Activated CD4-positive, alpha-beta T cell treated with anti-CD3 and anti-CD28 coated beads, Interleukin-2, amount 50 U/mL, for 24 hours (primary cell): ENCODE measurements at places on chromosomes 1 and 21.

DNA sequence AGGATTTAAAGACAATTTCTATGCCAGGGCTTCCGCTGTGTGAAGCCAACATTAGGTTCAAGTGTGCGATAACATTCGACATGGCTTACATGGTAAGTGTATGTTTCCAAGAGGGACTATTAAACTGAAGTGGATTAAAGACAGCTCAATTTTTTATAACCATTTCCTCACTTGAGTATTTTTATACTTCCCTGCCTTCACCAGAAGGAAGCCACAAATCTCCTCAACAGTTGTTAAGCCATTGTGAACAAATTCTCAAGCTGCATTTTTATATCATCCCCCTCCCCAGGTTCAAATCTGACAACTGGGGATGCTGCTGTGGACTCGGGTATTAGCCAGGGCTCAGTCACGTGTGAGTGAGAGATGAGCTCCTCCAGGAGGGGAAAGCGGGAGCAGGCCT lies 116.3 kb downstream of the RHOU start:
- no peak for DNase-seq

DNA sequence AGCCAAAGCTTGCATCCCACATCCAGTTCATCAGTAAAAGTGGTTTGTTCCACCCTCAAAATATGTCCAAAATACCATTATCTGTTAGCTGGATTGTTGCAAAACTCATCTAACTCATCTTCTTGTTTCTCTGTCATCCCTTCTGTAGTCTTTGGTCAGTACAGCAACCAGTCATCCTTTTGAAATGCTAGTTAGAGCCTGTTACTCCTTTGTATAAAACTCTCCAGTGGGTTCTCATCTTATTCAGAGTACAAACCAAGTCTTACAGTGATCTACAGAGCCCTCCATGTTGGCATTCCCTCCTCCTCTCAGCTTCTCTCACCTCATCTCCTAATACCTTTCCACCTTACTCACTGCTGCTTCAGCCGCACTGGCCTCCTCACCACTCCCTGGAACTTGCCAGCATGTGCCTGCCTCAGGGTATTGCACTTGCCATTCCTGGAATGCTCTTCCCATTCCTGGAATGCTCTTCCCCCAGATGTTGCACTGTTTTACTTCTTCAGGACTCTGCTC lies 70.6 kb downstream of the LAMC1 start:
- DNase-seq = no peak

DNA sequence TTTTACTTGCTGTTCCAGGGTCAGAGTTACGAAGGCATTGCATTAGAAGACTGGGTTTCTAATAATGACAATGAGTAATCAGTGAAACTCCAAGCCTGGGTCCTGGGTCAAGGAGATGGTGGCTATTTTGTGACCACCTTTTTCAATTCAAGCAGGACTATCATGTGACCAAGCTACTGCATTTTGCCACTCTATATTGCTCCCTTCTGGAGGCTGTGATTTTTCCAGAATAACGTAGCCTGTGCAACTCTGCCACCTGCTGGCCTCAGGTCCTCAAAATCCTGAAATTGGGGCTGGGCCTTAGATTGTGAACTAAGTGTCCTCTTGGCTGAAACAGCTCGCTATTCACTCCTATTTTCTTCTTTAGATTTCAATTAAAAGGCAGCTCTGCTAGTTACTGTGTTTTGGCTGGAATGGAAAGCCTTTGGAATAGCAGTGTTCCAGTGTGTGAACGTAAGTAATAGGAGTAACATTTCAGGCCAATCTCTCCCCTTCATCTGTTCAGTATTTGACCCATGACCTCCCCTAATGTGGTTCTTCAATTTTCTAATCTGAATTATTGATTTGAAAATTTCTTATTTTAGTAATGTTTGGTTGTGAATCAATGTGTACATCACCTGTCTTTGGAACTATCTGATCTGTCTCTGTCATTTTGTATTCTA lies 52.9 kb upstream of the CD46 start:
- DNase-seq = no peak

DNA sequence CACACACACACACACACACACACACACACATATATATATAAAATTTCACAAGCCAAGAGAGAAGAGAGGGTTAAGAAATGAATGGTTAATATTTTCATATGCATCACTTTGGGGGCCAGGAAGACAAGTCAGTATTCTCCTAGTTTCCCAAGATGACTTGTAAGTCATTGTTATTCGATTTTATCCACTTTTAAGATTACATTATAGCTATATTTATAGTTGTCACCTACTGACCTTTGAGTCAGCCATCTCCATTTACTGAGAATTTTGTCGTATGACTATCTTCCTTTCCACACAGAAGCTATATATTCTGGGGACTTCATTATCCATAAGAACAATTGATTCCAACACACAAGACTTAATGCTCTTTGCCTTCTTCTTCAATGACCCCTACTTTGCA lies 8.9 kb downstream of the LYST start:
- no peak for DNase-seq

DNA sequence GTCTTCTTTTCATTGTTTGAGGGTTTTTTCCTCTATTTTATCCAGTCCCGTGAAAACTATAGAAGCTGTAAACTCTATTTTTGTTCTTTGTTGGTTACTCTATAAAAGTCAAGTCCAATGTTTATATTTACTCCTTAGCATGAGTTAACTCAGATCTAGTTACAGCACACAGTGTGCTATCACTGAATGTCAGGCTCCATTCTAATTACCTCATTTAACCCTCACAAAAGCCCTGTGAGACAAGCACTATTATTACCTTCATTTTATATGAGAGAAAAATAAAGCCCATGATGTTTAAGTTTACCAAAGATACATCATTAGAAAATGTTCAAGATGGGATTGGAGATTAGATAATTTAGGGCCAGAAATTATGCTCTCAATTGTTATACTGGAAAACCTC lies 251.4 kb upstream of the SNX7 start:
- DNase-seq = no peak
